Activated T-cell treated with anti-CD3 and anti-CD28 coated beads for 4 hours (primary cell): ENCODE measurements at places on chromosomes 2 and 18.

DNA sequence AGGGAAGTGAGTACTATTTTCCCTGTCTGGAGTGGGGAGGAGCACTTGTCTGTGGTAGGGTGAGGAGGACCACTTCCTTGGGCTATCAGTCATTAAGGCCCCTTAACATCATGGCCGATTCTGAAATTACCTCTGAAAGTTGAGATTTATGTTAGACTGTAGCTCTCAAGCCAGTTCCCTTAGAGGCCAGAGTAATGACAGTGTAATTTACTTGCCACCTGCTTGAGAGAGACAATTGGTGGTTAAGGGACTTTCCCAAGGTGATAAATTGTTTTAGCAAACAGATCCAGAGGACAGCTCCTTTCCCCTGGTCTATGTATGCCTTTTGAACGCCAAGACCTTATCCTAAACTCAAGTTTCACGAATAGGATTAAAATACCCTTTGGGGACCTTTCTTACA lies 56.1 kb downstream of the NEDD4L start:
- no peak for DNase-seq

DNA sequence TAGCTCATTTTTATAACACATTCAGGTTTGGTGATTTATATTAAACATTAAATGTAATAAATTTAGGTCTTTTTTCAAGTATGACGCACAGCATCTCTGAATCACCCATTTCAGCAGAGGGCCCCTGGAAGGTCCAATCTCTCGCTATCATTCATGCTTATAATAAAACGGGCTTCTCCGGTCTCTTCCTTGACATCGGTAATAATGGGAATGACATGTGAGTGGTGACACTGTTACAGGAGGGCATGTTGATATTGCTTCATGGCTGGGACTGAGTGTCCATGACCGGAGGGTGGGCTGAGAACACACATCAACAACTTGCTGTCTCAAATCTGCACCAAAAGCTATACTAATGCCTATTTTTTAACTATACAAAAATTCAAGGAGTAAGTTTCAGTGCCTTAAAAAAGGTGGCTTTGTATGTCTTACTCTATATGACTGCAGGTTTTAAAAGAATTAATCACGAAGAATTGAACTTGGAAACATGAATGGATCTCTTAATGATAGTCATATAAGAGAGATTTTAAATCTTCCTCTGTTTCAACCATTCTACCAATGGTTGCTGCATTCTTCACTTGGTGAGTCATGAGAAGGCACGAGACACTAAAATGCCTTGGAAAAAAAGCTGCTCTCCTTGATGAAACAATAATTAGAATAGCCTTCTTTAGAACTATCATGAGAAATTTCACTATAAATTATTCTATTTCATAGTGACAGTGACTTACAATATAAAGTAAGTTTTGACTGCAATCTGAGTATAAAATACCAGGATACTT lies 101.9 kb upstream of the NRP2 start:
- DNase-seq, result no peak

DNA sequence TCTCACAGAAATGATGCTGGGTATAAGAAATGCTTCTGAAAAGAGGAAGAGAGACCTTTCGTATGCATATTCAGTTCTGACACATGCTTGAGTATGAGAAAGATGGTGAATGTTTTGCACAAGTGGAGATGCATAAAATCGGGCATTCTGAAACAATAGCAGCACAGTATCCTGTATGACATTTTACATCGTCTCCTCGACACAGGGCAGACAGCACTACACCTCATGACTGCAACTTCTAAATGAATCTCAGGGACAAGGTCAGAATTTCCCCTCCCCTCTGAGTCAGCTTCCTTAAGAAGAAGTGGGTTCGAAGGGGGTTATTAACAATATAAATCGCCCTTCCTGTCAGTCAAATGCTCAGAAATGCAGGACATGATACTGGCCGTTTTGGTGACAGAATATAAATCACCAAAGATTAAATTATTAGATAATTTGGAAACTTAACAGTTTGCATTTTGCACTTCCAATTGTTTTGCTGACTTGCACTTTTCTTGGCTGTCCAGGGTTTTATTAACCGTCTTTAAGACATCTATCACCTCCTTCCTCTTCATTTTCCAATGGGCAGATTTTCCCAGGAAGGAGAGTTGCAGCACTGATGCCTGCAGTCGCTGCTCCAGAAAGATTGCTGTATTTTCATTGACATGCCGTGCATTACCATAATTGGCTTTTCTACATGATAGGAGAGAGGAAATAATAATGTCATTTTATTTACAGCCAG lies 57.2 kb downstream of the TSHZ1 start:
- DNase-seq, result no peak

- DNase-seq, result no peak
Observed at GRCh38 chr2:100876231-100876860, 56.4 kb downstream of the NPAS2 start.

- DNase-seq, result no peak
Observed at GRCh38 chr2:209367075-209367747, 56.6 kb upstream of the MAP2 start.

DNA sequence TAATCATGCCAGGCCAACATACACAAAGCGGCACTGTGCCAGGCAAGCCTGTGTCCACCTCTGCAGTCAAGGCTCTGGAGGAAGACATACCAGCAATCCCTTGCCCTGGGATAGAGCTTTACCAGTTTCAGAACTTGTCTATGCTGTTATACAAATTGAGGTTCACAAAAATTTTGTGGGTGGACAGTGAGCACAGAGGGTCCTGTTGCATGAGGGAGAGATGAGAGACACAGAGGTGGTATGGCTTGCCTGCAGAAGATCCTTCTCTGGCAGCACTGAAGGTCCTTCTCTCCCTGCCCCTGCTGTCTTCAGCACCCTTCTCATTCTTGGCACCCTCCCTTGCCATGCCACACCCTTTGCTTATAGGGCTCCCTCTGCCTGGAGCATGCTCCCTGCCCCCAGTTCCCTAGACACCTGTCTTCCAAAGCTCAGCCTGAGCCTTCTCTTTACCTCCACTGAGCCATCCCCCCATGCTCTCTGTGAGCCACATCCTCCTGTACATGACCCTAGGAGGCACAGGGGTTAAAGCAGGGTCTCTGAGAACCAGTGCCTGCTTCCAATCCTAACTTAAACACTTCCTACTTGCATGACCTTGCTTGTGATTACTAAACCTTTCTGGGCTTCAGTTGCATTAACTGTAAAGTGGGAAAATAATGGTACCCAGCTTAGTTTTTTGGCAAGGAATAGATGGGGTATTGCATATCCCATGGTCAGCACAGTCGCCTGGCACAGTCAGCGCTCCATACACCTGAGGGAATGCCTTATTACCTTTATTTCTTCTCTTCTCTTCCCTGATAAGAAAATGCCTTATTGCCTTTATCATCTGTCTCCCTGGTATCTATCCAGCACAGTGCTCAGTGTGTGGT lies 857 bp downstream of the FABP1 start:
- DNase-seq, result no peak

DNA sequence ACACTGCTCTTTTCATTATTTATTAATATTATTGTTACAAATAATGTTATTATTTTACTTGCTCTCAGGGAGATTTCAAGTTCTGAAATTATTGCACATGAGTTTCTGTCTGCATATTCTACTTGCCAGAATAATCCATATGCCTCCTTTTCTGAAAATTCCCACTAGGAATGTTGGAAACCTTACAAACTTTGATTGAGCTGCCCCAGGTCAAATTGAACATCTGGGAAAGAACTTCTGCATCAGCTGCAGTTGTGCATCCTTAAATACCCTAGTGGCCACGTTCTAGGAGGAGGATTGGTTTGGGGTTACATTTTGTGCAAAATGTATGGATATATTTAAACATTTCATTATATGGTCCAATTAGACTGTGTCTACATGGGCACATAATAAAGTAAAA lies 1302.7 kb upstream of the PIK3C3 start:
- DNase-seq, result no peak

DNA sequence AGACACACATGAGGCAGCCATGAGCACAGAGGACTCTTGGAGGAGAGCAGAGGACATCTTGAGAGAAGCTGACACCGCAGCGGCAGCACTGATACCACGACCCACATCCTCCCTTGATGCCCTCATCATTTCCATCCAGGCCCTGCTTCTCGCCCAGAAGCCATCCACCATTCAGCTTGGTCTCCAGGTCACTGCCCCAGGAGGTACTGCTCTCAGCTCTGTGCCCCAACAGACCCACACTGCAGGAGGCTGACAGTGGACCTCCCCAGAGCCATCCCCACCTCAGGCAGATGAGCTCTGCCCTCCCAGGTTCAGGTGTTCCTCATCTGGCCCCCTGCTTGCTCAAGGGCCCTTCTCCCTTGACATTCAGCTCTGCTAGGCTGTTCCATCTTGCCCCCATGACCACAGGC lies 74.9 kb downstream of the ACKR3 start:
- DNase-seq, result no peak

GRCh38 chr2:70463997-70464396 lies 89.6 kb downstream of the TGFA start:
- no peak for DNase-seq
